ENCODE measurements at places on chromosomes 2 and 18. TPM values are rescaled to one million over a fixed set of nuclear protein-coding genes. Genes with fewer than 3 reads are reported as not detected.

The ZSWIM2 gene
- 0.23 TPM for total RNA-seq

The NR4A2 gene
- 2.5 TPM for total RNA-seq

The LOXHD1 gene
- 0.23 TPM for total RNA-seq

The MOGAT1 gene
- total RNA-seq: not detected

The TMEM178A gene
- total RNA-seq: 24.2 TPM

The HTR2B gene
- 0.23 TPM for total RNA-seq

The GAL3ST2 gene
- 0.69 TPM for total RNA-seq

The SCN7A gene
- 19.6 TPM for total RNA-seq

The SCN2A gene
- total RNA-seq: 252 TPM

The CABLES1 gene
- 8.1 TPM for total RNA-seq

The ADAM17 gene
- total RNA-seq: 40.6 TPM

The CYP26B1 gene
- 2.1 TPM for total RNA-seq

The PSTPIP2 gene
- total RNA-seq: 2.3 TPM

The PLEK gene
- 3.7 TPM for total RNA-seq

The PSMD1 gene
- 122 TPM for total RNA-seq

The PCGF1 gene
- total RNA-seq: 9.5 TPM

The TNFAIP6 gene
- total RNA-seq: 1.2 TPM

Data from diencephalon (tissue), 1 donor.